ENCODE measurements at places on chromosomes 12 and 14.

DNA sequence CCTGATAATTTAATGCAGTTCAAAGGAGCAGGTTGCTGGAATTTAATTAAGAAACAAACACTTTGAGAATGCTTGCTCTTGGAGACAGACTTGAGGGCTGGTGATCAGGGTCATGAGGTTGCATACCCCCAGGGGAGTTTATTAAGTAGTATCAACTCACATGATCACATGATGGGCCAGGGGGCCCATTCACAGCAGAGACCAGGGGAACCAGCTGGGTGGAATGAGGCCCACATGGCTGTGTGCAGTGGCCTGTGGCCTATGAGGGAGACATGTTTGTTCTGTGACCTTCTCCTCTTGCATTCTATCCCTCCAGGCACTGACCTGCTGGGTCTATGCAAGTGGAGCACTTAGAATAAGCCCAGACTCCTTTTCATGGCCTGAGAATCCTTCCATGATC, 266.6 kb upstream of the PWP1 start:
- no peak for DNase-seq

GRCh38 chr12:29799591-29799990, 15.8 kb upstream of the TMTC1 start:
- DNase-seq, result no peak

DNA sequence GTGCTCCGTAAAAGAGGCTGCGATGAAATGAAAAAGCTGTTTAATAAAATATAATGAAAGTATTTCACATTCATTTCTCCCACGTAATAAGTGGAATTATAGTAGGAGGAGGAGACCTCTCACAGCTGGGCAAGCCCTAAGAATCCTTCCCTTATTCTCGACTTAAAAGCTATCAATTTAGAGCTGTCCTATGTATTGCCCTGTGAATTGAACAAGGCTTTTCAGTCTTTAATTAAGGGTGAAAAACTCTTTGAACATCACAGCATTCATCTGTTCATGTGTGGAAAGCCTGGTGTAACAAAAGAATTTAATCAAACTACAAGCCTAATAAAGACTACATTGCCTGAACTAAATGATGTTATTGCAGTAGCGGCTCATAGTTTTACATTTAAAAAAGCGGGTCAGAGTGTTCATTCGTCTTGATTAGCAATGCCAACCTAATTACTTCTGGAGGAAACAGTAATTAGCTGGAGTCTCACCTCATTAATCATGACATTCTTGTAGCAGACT, 142.0 kb downstream of the ETNK1 start:
- no peak for DNase-seq

GRCh38 chr14:24956104-24956503, 93.8 kb downstream of the STXBP6 start:
- DNase-seq, result no peak

DNA sequence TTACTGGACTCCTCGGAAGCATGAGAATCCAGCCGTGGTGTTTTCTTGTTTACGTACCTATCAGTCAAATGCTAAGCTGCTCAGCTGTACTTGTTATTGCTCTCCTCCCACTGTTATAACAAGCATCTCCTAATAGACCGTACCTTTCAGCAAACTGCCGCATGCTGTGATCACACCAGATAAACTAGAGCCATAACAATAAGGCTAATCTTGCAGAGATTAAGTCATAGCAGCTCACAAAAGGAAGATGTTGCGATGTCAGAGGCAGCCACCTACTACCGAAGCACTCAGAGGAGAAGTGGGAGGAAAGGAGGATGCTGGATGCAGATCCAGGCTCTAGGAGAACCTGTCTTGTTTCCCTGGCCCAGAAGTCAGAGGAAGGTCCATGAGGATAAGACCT, 196.0 kb downstream of the GALC start:
- DNase-seq, result no peak

- no peak for DNase-seq
Measured at GRCh38 chr12:106030210-106031071, 108.3 kb downstream of the NUAK1 start.

- DNase-seq, result no peak
Measured at GRCh38 chr14:58607952-58608317, 29.8 kb upstream of the DACT1 start.

DNA sequence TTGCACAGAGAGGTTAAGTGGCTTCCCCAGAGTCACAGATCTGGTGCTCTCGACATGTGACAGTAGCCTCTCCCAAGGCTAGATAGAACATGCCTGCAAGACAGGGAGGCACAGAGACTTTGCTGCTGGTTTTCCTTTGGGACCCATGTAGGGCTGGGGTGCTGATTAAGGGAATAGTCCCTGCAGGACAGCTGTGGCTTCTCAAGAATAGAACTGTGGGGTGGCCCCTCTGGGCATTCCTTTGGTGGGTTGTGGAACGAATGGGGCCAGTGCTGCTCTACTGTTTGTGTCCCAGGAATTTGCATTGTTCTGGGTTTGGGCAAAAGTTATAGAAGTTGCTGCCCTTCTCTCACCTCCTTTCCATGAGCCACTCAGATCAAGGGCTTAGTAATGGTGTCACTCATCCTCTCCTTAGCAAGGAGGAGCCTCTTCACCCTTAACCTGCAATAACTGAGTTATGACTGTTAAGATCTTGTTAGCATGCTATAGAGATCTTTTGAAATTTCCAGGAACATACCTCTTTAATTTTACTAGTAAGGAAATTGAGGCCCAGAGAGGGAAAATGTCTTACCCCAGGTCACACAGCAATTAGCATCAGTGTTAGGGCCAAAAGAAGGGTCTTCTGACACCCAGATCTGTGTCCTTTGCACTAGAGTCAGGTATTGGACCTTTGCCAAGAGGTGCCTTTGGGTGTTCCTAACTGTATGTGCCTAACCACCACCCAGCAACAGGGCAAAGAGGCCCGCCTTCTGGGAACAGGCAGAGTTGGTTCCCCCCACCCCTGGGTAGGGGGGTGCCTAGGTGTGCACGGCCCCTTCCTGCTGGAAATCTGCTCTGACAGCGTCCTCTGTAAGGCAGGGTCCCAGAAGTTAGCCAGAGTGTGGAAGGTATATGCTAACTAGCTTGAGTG, 31.4 kb downstream of the CD9 start:
- no peak for DNase-seq

- peak; percentile 6 for DNase-seq
Measured at GRCh38 chr12:39145175-39145999, 240.0 kb upstream of the CPNE8 start.

- no peak for DNase-seq
Measured at GRCh38 chr12:114580306-114580705, 103.7 kb downstream of the TBX3 start.

- no peak for DNase-seq
Measured at GRCh38 chr12:24879644-24880043, 69.3 kb downstream of the BCAT1 start.

DNA sequence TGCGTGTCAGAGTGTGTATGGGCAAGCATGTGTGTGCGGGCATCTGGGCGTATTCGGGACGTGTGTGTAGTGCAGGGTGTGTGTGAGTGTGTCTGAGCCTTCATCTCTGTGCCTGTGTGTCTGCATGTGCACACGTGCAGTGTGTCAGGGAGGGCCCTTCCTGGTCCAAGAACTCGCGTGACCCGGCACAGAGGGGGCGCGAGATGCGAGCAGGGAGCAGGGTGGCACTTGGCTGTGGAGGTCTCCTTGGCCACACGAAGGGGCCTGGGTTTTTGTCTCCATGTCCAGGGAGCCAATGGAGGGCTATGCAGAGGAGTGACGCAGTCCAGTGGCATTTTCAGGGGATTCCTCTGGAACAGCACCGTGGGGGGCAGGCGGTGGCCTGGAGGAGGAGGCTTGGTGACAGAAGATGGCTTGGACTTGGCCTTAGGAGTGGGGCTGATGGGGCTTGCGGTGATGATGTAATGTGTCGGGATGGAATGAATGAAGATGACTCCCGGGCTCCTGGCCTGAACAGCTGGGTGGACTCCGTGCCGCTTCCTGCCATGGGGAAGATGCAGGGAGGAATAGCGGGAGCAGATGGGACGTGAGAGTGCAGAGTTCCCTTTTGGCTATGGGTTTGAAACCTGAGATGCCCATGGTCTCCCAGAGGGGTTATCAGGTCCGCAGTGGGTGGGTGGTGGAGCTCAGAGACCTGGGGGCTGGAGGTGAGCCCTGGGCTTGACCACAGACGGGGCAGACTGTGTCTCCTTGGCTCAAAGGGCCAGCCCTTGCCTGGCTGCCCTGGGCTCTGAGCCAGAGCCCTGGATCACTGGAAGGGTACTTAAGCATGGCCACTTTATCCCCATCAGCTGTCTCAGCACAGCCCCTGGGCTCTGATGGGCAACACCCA, 208.3 kb downstream of the PHETA1 start:
- DNase-seq, result no peak

DNA sequence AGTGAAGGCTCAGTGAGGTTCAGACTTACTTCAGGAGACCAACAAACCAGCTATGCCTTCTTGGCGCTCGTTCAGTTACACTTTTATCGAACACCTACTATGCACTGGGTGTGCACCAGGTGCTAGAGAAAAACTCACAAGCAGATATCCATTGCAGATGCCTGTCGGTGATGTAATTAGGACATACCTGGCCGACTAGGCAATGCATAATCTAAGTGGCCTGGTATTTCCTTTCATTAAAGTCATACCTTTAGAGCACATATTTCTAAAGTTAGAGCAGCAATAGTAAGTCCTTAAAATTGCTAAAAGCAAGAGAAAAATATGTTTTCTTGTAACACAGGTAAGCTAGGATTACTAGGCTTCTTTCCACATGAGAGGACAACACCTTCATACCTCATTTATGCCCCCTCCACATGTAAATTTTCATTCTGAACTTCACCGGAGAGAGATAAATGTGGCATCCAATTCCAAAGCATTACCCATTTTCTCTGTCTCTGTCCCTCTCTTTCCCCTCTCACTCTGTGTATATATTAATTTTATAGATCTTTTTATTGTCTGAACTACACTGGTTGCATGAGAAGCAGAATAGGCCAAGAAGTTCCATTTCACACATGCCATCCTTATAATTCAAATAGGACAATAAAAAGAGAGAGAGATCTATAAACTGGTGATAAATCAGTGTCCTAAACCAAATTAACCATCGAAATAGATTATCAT, 242.2 kb downstream of the SPTSSA start:
- no peak for DNase-seq

GRCh38 chr14:56172571-56172971, 54.4 kb downstream of the PELI2 start:
- DNase-seq, result no peak

- no peak for DNase-seq
Measured at GRCh38 chr12:75996861-75997447, 34.6 kb downstream of the PHLDA1 start.

- DNase-seq, result no peak
Measured at GRCh38 chr12:121314431-121314830, 17.9 kb upstream of the CAMKK2 start.

DNA sequence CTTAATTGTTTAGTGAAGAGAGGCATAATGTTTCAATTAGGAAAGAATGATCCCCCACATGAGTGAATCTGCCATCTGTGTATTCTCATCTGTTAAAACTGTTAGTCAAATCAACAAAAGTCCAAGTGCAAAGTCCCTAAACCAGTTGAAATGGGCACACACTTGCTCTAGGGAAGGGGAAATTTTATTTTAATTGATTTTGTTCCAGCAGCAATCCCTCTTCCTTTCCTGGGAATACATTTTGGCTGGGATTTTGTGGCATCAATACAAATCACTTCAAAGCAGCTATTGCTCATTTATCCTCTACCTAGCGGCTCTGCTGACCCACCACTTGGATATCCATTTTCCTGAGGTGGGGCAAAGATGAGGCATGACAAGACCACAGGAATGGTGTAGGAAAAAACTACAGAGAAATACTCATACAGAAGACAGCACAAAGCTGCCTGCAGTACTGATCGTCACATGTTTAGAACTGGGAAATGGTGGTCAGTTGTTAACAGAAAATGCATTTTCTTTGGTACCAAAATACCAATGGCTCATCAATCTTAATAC, 9.8 kb upstream of the SSTR1 start:
- no peak for DNase-seq

Data from activated T-cell treated with anti-CD3 and anti-CD28 coated beads for 24 hours (primary cell).